ENCODE measurements at places on chromosomes 12 and 14.

GRCh38 chr12:25800101-25800500, 158.4 kb upstream of the RASSF8 start:
- peak; percentile 59 for DNase-seq

- DNase-seq: no peak
Observed at GRCh38 chr14:73027546-73027945, 640 bp upstream of the ZFYVE1 start.

DNA sequence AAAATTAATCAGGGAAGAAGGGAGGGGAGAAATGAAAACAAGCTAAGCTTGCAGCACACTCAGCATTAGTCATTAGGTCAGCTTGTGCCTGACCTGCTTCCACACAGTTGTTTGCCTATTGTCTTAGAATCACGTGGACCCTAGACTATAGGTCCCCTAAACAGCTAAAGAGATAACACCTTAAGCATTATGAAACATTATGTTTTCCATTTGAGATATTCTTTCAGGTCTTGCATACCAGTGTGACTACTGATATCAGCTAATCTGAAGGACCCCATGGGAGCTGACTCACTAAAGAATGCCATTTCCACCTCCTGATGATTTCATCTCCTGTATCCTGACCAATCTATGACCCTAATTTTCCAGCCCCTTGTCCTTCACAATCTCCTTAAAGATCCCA, 154.1 kb upstream of the FUT8 start:
- DNase-seq: peak; percentile 79

- DNase-seq: no peak
Observed at GRCh38 chr12:107178776-107179175, 85.4 kb upstream of the CRY1 start.

DNA sequence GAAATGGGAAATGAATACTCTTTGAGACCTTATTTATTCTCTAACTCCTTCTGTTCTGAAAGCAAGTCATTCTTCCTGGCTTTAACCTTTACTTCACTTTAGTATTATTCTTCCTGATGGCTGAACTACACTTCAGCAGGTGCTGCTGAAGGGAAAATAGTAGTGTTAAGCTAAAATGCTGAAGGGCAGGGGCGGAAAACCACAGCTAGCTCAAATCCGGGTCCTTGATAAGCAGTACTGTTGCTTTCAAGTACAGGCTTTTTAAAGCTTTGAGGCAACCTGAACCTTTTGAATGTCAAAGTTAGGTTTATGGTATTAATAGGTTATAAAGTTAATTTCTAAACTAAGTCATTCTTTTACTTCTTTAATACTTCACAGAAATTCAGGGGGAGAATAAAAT, 10.7 kb downstream of the CCDC196 start:
- DNase-seq: no peak

GRCh38 chr12:71780237-71780822, 25.7 kb downstream of the RAB21 start:
- DNase-seq: peak; percentile 75

- peak; percentile 69 for DNase-seq
Observed at GRCh38 chr12:15996254-15996653, 85.1 kb downstream of the DERA start.

Measured in choroid plexus epithelial cell (primary cell).